GM13976 (cell line): ENCODE measurements at places on chromosomes 1 and 21.
A peak's percentile ranks its signal among the peaks of the same experiment; 100 is the strongest.

GRCh38 chr1:183548116-183548515, 42.1 kb downstream of the NCF2 start:
- DNase-seq, result no peak

DNA sequence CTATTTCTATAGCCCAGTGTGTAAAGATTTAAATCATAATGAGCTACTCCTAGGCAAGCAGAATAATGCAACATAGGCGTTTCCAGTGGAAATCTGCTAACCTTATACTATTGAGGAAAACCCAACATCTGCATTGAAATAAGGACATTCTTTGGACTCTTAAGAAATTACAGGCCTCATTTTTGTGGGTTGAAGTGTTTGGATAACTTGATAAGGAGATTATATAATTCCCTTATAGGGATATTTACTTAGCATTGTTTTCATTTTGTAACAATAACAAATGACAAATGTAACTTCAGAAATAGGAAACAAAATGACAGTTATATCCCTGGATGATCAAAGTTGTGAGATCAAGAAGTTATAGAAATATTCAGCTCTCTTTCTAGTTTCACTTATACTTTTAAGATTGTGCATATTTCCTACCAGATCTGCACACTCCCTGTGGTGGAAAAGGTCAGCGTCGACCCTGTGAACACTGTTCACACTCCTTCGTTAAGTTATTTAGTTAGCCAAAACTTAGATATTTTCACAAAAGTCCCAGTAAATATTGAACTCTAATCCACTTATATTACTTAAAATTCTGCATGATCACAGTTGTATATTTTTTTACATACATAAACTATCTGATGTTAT, 284.4 kb upstream of the C1orf105 start:
- no peak for DNase-seq

GRCh38 chr1:44713321-44713781, 17.6 kb downstream of the RNU5D-1 start:
- DNase-seq, result no peak

- DNase-seq, result no peak
Observed at GRCh38 chr1:25683731-25684130, 67.1 kb downstream of the MAN1C1 start.

DNA sequence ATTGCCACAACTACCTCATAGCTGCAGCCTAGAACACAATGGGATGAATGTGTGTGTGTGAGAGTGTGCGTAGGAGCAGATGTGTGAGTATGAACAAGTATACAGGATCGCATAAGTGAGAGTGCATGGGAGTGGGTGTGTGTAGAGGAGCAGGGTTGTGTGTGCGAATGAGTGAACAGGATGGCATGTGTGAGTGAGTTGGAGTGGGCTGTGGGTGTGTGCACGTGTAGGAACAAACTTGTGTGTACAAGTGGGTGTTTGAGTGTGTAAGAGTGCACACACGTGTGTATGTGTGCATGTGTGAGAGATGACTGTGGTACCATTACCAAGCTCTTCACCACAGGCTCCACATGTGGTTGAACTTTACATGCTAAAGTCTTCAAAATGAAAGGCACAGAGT, 175.4 kb upstream of the EDN2 start:
- no peak for DNase-seq

GRCh38 chr1:1958071-1958541, 39.0 kb upstream of the TMEM52 start:
- no peak for DNase-seq

DNA sequence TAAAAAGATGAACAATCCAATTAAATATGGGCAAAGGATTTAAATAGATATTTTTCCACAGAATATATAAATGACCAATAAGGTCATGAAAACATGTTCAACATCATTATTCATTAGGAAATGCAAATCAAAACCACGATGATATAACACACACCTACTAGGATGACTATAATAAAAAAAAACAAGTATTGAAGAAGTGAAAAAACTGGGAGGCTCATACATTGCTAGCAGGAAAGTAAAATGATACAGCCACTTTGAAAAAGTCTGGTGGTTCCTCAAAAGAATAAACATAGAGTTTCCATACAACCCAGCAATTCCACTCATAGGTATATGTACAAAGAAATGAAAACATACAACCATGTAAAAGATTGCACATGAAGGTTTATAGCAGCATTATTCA, 75.7 kb upstream of the RAB4A start:
- no peak for DNase-seq

GRCh38 chr1:246893191-246893939, 38.4 kb downstream of the AHCTF1 start:
- DNase-seq, result peak; percentile 38

DNA sequence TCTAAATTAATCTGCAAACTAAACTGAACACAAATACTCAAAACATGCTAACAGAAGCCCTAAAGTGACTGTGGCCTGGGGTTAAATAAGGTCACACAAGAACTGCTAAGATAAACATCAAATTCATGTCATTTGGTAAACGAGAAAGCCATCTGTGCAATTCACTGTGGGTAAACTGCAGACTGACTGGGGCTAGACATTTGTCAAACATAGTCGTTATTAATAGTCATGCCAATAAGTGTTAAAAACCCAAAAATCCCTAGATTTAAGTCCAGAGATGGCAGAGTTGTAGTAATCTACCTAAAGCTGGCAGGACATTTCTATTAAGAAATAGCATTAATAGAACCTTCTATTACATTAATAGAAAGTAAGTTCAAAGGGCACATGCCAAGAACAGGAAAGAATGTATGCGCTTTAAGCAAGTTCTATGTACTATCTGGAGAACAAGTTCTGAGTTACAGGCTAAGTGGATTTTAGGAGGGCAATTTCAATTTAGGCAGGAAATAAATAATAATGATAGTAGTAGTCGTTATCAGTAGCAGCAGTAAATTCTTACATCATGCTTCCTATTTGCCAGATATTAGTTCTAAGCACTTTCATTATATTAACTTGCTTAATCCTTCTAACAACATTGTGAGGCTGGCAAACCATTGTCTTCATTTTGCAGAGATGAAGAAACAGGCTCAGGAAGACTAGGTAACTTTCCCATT, 8.6 kb downstream of the EDEM3 start:
- DNase-seq, result no peak

- no peak for DNase-seq
Observed at GRCh38 chr1:210771131-210771530, 362.8 kb downstream of the KCNH1 start.

- DNase-seq, result no peak
Observed at GRCh38 chr1:74467786-74468377, 44.5 kb downstream of the LRRC53 start.

DNA sequence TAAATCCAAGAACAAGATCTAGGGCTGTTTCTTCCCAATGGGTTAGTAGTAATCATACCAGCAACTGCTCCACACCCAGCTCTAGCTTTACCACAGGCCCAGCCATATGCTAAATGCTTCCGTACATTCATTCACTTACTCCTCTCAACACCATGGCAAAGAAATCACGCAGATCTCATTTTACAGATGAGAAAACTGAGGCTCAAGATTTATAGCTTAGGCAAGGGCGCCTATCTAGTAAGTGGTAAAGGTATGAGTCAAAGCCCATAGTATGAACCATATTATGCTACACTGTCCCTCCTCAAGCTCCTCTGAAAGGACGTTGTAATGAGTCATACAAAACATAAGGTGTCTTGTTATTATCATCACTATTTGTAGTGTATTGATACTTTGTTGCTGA, 82.2 kb downstream of the NIBAN1 start:
- no peak for DNase-seq

GRCh38 chr1:41882068-41882477, 36.6 kb downstream of the HIVEP3 start:
- DNase-seq, result no peak

DNA sequence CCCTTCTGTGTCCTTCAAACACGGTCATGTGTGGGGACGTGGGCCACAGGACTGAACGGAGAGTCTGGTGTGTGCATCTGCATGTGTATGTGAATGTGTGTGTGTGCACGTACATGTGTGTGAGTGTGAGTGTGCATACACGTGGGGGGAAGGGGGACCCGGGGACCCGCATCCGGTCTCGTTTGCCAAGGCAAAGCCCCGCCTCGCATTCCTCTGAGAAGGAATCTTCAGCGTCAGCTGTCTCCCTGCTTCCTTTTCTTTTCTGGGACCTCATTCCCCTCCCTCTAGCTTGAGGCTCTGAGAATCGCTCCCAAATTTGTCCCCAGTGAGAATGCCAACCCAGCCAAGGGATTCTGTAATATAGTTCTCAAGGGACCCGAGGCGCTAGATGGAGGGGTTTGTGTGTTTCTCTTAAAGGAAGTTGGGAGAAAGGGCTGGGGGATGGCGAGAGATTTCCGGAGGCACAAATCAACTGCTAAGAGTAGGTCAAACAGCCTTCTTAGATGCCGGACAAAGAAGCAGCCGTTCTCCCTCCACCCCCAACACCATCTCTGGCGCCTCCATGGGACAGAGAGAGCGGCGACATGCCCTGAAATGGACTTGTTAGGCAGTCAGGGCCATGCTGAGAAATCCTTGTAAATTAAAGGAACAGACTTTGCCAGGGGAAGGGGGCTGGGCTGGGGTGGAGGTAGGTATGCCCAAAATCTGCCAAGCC, 6.6 kb downstream of the IFFO2 start:
- peak; percentile 71 for DNase-seq

DNA sequence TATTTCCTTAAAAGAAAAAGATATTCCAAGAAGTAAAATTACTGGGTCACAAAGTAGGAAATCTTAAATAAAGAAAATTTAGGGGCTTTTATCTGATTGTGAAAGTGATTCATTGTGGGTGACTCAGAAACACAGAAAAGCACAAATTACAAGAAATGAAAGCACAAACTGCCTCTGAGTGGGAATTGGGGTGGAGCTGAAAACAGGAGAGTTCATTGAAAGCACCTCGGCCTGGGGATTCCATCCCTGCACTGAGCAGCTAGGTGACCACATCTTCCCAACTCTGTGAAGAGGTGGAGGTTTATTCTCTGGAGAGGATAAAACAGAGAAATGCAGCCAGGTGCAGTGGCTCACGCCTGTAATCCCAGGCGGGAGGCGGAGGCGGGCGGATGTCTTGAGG, 7.4 kb downstream of the GJA4 start:
- no peak for DNase-seq

DNA sequence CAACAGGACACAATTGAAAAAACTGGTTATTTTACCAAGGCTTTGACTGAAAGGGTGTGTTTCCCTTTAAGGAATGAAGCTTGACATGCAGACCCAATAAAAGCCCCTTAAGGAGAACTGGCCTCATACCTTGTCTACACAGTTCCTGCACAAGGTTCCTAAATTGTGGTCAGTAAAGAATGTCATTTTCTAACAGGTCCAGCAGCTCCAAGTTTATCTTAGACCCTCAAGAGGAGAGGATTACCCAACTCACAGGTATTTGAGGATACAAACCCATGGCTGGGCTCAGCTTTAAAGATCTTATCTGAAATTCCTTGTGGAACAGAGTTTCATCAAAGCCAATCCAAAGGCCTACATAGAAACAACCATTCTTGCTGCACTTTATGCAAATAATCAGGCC, 31.4 kb upstream of the CBR3 start:
- DNase-seq, result no peak

GRCh38 chr1:156440654-156441437, 59.7 kb downstream of the MEF2D start:
- no peak for DNase-seq
